ENCODE measurements at places on chromosomes 13 and 19.

DNA sequence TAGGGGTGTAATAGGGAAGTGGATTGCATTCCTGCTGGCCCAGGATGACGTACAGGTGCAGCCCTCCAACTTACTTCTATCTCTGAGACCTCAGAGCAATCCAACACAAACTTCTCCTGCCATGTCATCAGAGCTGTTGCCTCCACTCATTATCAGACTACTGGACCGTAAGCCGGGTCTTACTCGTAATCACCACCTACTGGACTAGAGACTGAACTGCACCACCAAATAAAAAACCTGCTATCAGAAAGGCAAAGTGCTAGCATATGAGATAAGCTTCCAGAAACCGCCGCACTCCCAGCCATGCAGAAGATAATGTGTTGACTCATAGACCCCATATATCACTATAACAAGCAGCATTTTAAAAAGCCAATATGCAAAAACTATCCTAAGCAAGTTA lies 102.0 kb downstream of the SLITRK1 start:
- H3K27me3 ChIP-seq = no peaks in the 10 kb centered on the region
- H3K36me3 ChIP-seq = no peaks in the 10 kb centered on the region
- no peaks in the 10 kb centered on the region for H3K4me1 ChIP-seq
- no peak overlapping the region for H3K4me3 ChIP-seq

- H3K27me3 ChIP-seq = peaks cover 3% of the 10 kb centered on the region
- no peaks in the 10 kb centered on the region for H3K36me3 ChIP-seq
- no peak overlapping the region for H3K27ac ChIP-seq
Measured at GRCh38 chr19:29873801-29874575, 62.2 kb downstream of the CCNE1 start.

DNA sequence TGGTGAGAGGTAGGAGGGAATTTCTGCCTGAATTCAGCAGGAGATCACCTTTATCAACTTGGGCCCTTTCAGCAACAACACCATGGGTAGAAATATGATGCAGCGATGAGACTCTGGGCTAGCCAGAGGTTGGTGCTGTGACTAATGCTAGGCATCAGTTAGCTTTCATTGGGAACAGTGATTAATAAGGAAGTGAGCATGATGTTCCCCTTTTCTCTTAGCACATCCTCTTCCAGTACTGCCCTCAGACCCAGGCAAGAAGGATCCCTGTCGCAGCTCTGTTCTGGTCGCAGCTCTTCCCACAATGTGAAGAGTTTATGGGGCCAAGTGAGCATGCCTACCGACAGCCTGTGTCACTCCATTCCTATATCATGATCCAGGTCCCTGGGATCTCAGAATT lies 100.5 kb downstream of the FLT1 start:
- H3K4me1 ChIP-seq = no peaks in the 10 kb centered on the region
- no peak overlapping the region for H3K4me3 ChIP-seq
- H3K36me3 ChIP-seq = no peaks in the 10 kb centered on the region
- H3K27me3 ChIP-seq = peaks cover 3% of the 10 kb centered on the region
- no peak for DNase-seq

- peaks cover 27% of the 10 kb centered on the region for H3K27me3 ChIP-seq
- no peak overlapping the region for H3K27ac ChIP-seq
- H3K4me3 ChIP-seq = no peak overlapping the region
- no peaks in the 10 kb centered on the region for H3K4me1 ChIP-seq
Measured at GRCh38 chr19:46101293-46101692, 23.2 kb downstream of the IGFL3 start.

- no peak overlapping the region for H3K4me3 ChIP-seq
- H3K4me1 ChIP-seq = no peaks in the 10 kb centered on the region
- no peak overlapping the region for H3K27ac ChIP-seq
- H3K27me3 ChIP-seq = no peaks in the 10 kb centered on the region
Measured at GRCh38 chr13:59024434-59024833, 1139.3 kb downstream of the DIAPH3 start.

DNA sequence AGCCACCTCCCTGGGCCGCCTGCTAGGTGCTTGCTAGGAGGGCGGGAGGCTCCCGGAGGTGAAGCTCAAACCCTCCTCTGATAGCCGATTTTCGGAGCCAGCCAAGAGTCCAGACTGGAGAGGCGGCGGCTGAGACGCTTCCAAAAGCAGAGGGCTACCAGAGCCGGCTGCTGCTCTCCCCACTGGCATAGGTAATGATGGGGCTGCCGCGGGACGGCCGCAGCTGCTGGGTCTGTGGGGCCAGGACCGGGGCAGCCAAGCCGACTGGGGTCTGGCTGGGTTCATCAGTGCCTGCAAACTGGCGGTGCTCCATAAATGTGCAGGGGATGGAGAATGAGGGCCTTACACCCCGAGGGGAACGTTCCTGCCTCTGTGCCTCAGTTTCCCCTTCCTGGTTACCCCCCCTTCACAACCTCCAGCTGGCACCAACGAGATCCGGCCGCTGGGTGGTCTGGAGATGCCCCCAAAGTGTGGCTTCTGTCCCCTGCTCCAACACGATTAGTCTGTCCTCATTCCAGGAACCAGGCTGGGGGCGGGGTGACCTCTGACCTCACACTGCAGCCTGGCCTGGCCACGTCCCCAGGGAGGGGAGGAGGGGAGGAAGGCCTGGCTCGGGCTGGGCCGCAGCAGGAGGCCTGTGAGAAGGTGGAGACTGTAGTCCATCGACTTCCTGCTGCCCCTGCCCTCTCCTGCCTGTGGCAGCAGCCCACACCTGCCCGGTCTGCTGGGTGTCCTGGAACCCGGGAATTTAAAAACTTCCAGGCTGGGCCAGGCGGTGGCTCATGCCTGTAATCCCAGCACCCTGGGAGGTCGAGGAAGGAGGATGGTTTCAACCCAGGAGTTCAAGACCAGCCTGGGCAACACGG lies 3.8 kb upstream of the WDR18 start:
- no peaks in the 10 kb centered on the region for H3K27me3 ChIP-seq
- no peaks in the 10 kb centered on the region for H3K36me3 ChIP-seq
- H3K4me1 ChIP-seq = peaks cover 13% of the 10 kb centered on the region

DNA sequence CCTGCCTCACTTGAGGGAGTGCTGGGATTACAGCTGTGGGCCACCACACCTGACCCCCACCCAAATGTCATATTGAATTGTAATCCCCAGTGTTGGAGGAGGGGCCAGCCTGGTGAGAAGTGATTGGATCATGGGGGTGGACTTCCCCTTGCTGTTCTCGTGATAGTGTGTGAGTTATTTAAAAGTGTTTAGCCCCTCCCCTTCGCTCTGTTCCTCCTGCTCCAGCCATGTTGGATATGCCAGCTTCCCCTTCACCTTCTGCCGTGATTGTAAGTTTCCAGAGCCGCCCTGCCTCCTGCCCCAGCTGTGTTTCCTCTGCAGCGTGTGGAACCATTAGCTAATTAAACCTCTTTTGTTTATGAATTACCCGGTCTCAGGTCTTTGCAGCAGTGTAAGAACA lies 13.7 kb downstream of the CHAMP1 start:
- H3K27me3 ChIP-seq = no peaks in the 10 kb centered on the region
- no peak overlapping the region for H3K4me3 ChIP-seq
- no peak overlapping the region for H3K27ac ChIP-seq
- DNase-seq = no peak

DNA sequence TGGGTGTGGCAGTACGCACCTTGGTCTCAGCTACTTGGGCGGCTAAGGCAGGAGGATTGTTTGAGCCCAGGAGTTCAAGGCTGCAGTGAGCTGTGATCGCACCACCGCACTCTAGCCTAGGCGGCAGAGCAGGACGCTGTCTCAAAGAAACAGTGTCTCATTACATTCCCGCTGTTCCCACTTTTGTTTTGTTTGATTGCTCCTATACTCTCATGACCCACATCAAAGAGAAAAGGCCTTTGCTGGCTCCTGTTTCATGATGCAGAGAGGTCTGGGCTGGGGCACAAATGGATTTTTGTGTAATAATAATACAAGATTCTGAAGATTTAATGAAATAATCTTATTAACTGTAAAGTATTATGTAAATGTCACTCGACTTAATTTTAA lies 85.7 kb downstream of the LACC1 start:
- no peak overlapping the region for H3K4me3 ChIP-seq
- no peak overlapping the region for H3K27ac ChIP-seq
- no peak for DNase-seq
- H3K36me3 ChIP-seq = no peaks in the 10 kb centered on the region
- no peaks in the 10 kb centered on the region for H3K27me3 ChIP-seq

DNA sequence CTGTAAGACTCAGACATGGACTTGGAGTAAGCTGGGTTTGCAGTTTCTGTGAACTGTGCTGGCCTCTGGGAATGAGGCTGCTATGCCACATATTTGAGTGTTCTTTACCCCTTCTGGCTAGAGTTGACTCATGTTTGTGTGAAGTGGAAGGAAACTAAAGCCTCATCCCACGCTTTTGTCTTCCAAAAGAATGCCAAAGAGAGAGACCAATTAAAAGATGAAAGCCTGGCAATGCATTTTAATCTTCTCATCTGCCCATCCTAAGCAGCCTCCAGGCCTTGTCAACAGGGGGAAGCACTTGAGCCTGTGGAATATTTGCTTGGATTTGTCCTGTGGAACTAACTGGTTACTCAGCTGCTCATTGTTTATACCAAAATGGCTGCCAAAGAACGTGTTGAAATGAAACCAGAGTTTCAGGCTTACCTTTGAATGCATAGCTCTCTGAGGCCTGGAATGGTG lies 49.1 kb downstream of the LMO7 start:
- no peaks in the 10 kb centered on the region for H3K4me1 ChIP-seq
- H3K4me3 ChIP-seq = no peak overlapping the region
- no peaks in the 10 kb centered on the region for H3K36me3 ChIP-seq
- no peak overlapping the region for H3K27ac ChIP-seq

DNA sequence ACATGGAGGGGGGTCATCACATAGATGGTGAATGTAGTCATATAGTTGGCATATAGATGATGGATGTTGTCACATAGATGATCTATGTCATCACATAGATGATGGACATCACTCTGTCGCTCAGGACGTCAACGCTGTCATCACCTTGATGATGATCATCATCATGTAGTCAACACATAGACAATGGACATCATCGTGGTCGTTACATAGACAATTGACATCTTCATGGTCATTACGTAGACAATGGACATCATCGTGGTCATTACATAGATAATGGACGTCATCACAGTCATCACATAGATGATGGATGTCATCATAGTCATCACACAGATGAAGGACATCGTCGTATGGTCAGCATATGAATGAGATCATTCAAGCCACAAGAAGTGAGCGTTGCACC lies 28.6 kb upstream of the SLC15A1 start:
- H3K27ac ChIP-seq = no peak overlapping the region
- H3K27me3 ChIP-seq = peaks cover 10% of the 10 kb centered on the region
- DNase-seq = no peak
- H3K36me3 ChIP-seq = no peaks in the 10 kb centered on the region
- no peaks in the 10 kb centered on the region for H3K4me1 ChIP-seq
- no peak overlapping the region for H3K4me3 ChIP-seq

DNA sequence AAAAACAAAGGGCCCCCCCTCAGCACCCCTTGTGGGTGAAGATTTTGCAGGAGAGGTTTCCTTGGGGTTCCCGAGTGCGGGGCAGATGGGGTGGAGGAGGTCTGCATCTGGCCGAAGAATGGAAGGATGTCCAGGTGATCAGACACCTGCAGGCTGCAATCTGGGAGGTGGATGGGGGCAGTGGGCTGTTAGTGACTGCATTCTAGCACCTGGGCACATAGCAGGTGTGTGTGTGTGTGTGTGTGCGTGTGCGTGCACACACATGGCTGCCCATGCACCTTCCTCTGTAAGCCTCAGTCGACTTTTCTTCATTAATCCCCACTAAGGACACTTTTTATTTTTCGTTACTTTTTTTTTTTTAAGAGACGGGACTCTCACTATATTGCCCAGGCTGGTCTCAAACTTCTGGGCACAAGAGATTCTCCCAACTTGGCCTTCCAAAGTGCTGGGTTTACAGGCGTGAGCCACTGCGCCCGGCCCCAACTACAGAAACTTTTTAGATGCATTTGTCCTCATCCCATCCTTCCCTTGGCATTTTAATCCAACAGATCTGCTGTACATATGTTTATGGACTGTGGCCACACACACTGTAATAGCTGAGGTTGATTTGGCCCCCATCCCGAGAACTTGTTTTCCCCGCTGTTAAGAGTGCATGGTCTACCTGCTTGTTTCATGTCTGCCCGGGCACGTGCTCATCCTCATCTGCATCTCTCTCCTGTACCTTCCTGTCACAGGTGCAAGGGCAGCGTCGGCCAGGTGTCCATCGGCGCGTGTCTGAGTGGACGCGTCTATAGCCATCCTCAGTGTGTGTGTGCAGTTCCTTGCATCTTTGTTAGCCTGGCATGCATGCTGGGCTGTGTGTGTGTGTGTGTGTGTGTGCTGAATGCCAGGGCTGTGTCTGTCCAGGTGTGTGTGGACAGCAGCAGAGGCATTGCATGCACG lies 731 bp downstream of the MAG start:
- no peak overlapping the region for H3K4me3 ChIP-seq
- DNase-seq = no peak
- H3K27ac ChIP-seq = no peak overlapping the region
- H3K36me3 ChIP-seq = no peaks in the 10 kb centered on the region
- no peaks in the 10 kb centered on the region for H3K27me3 ChIP-seq

DNA sequence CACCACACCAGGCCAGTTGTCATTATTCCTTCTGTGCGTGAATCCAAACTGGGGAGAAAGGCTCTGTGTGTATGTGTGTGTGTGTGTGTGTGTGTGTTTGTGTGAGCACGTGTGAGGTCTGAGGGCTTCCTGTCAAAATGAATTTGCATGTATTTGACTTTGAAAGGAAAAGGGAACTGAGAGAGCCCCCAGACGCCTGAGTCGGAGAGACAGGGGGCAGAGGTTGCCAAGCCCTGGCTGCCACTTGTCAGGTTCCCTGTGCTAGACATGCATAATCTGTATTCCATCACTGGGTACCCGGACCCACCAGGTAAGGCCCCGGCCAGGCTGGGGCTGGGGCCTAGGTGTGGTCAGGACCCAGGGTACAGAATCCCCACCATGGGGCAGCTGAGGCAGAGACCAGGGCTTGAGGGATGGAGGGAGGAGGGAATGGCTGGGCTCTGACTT lies at the start of gene CLEC17A:
Gene CLEC17A, plus strand, starts transcription at position 191 of the 447 bp plus-strand sequence. Its CDS starts 77 bp downstream, at position 268.
- H3K27ac ChIP-seq = no peak within 1 kb of the TSS
- H3K27me3 ChIP-seq = peaks cover 6% of the 10 kb centered on the region
- H3K4me3 ChIP-seq = no peak within 1 kb of the TSS

DNA sequence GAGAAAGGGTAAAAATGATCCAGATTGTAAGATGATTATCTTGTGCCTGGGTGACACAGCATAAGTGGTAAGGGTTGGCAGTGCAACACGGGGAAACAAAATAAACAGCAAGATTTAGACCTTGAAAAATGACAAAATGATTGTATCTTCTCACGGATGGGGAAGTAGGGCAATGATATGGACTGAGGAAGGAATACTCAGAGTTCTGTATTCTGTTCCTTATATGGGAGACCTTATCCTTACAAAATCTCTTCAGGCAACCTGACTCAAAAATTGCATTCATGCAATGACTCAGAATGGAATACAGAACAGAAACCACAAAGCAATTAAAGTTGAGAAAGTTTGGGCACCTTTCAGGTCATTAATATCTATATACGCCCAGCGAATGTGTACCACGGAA lies 149.0 kb downstream of the HS6ST3 start:
- H3K27me3 ChIP-seq = no peaks in the 10 kb centered on the region
- no peak overlapping the region for H3K27ac ChIP-seq
- H3K36me3 ChIP-seq = no peaks in the 10 kb centered on the region
- no peak overlapping the region for H3K4me3 ChIP-seq

- H3K36me3 ChIP-seq = no peaks in the 10 kb centered on the region
- no peak overlapping the region for H3K27ac ChIP-seq
- H3K4me3 ChIP-seq = no peak overlapping the region
- DNase-seq = no peak
Measured at GRCh38 chr13:43348397-43348796, 325.0 kb downstream of the DNAJC15 start.

- no peak overlapping the region for H3K27ac ChIP-seq
- H3K4me3 ChIP-seq = no peak overlapping the region
Measured at GRCh38 chr13:102879793-102880499, 34.1 kb downstream of the ERCC5 start.
